ENCODE measurements at places on chromosomes 11 and 22.

DNA sequence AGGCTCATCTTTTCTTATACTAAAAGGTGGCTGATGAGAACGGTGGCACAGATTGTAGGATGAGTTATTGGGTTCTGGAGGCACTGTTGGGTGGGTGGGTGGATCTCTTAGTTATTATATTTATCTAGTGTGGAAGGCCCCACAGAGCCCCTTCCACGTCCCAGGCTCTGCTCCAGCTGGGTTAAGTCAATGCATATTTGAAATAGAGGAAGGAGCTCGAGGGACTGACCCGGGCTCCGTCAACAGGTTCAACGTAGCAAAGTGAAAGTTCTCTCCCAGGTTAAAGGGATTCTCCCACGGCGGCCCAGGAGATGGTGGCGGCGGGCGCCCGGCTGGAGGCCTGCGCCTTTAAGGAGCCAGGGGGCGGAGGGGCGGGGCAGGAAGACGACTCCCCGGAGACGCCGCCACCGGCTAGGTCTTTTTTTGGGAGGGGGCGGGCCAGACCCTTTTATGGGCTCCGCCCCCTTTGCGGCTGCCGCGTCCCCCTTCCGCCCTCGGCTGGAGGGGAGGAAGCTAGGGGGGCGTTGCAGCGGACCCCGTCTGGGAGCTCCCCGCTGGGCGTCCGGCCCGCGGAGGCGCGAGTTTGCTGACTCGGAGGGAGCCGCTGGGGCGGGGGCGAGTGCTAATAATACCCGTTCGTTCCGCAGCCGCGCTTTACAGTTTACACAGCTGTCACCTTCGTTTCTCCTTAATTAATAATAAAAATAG, 1.5 kb upstream of the INPPL1 start:
- peak; percentile 86 for DNase-seq

DNA sequence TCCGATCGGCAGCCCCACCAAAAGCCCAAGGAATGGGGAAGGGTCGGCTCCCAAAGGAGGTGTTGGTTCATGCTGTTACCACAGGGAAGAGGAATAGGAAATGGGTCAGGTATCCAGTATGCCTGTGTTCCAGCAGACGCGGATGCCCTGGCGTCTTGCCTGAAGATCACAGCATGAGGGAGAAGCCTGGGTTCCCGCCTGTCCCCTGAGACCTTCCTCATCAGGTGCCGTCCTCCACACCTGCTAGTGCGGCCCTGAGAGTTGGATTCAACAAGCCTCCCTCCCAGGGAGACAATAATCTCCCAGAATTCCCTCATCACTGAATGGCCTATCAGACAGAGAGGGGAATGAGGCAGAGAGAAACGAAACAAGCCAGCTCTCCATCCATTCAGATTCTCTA, 92.2 kb downstream of the SPATA19 start:
- no peak for DNase-seq

DNA sequence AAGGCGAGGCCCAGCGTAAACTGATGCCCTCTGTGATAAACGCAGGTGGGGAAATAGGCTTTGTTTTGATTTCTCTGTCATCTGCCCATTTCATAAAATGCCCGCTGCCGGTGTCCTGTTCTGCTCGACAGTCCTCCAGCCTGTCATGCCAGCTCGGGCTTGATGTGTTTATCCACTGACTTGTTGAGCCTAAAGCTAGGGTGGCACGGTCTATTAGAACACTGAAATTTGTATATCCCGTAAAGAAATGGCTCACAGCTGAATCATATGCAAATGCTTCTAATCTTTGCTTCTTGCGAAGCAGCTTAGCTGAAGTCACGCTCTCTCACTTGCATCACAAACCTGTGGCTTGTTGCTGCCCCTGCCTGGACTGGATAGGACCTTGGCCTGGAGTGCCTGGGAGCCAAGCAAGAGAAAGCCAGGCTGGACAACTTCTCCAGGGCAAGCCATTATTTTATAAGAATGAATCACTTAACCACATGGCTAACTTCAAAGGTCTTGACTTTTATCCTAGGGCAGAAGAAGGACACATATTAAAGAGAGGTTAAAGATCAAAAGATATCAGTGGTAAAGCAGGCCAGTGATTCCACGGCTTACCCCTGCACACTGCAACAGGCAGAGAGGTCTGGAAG, 33.1 kb downstream of the EHF start:
- DNase-seq, result peak; percentile 80

DNA sequence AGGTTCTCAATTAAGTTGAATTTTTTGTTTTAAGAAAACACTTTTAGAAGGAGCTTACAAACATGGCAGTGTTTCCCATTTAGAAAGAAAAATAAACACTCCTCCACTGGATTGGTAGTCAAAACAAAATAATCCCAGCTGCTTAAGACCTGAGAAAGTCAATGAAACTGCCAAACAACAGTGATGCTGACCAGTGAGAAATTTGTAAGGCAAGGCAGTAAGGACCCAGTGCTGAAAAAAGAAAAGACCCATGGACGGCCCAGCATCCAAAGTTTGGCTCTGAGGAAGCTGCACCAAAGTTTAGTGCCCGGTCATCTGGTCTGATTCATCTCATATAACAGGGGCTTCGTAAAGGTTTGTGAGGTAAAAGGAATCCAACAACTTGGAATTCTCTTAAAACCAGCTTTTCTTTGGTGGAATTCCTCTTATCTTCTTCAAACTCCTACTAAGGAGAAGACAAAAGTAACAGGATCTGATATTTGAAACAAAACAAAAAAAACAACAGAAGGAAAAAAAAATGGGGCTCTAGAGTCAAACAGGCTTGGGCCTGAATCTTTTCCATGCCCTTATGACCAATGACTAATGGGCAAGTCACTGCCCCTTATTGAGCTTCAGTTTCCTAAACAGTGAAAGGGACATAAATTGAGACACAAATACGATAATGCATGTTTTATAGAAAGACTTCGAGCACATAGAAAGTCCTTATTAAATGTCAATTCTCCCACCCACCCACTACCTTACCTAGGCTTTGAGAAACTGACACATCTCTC, 383.0 kb upstream of the NARS2 start:
- no peak for DNase-seq

DNA sequence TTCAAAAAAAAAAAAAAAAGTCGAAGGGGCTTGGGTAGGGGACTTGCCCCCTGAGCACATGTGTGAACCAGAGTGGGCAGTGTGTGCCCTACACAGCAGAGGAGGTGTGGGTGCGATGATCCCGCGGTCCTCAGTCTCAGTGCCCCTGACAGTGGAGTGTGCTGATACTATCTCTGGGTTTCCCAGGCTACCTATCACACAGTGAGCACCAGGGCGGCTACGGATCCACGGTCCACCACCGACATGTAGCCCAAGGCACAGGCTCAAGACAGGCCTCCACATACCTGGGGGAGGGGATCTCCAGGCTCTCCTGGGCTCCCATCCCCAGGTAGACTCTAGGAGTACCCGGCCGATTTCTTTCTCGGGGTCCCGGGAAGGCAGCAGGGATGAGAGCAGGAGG, 9.1 kb downstream of the B3GAT1 start:
- DNase-seq, result no peak

- no peak for DNase-seq
These were observed 276.7 kb upstream of the API5 start for GRCh38 chr11:43035086-43035485.

DNA sequence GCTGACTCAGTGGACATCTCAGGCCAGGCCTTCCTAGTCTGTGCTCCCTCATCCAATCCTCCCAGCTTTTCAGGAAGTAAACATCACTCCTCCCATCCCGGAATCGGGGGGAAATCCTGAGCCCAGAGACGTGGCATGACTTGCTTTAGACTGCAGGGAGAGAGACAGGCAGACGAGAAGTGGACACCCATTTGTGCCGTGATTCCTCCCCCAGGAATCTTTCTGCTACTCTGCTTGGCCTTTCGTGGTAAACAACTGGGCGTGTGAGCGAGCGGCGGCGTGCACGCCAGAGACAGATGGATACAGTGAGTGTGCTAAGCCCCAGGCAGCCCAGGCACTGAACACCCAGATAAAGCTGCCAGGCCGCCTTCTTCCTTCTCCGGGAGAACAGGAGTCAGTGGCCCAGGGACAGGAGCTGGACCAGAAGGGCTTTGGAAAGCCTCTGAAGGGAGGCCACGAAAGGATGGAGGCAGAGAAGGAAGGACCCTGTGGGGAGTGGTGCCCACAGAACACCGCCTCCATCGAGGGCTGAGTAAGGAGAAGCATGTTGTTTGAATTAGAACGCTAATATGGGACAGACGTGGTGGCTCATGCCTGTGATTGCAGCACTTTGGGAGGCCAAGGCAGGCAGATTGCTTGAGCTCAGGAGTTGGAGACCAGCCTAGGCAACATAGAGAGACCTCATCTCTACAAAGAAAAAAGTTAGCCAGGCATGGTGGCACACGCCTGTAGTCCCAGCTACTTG, 53.0 kb upstream of the PRR5 start:
- no peak for DNase-seq

DNA sequence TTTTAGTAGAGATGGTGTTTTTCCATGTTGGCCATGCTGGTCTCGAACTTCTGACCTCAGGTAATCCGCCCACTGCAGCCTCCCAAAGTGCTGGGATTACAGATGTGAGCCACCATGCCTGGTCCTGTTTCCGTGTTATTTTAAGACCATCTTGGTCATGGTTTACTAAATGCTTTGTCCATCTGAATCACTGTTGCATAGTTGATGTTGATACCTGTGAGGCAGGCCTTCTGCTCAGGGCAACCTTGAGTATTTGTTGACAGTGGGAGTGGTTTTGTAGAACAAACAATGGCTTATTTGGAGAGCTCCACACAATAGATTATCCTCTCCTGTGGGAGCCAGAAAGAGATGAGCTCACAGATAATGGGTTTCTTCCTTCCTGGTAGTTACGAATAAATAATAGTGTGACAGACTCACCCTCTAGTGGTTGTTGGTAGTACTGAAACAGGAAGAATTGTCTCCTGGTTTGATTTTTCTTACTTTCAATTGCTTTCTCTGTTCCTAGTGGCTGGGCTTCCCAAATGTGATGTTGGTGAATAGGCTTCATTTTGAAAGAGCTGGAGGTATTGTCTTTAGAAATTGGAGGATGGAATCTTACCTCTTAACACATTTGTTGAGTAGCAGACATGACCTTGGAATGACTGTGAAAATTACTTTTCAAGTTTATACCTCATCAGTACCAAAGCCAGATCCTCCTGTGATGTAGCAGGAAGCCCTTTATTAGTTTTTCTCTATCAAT, 39.0 kb downstream of the CTNND1 start:
- DNase-seq, result peak; percentile 91

GRCh38 chr11:124586238-124586860, 16.6 kb downstream of the OR8A1 start:
- DNase-seq, result peak; percentile 51

DNA sequence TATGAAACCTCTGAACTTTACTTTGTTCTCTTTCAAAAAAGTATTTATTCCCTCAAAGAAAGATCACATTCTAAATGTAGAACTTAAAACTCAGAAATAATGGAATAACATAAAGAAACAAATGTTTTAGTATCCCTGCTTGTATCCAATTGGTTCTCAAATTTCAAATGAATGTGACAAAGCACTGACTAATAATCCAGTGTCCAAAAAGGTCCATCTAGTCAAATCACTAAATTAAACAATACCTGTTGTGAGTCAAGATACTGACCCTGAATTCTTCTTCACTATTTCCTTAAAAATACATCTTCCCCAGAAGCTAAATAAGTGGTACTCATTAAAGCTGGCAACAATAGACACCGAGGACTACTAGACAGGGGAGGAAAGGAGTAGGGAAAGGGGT, 313.1 kb downstream of the SBF2 start:
- no peak for DNase-seq

DNA sequence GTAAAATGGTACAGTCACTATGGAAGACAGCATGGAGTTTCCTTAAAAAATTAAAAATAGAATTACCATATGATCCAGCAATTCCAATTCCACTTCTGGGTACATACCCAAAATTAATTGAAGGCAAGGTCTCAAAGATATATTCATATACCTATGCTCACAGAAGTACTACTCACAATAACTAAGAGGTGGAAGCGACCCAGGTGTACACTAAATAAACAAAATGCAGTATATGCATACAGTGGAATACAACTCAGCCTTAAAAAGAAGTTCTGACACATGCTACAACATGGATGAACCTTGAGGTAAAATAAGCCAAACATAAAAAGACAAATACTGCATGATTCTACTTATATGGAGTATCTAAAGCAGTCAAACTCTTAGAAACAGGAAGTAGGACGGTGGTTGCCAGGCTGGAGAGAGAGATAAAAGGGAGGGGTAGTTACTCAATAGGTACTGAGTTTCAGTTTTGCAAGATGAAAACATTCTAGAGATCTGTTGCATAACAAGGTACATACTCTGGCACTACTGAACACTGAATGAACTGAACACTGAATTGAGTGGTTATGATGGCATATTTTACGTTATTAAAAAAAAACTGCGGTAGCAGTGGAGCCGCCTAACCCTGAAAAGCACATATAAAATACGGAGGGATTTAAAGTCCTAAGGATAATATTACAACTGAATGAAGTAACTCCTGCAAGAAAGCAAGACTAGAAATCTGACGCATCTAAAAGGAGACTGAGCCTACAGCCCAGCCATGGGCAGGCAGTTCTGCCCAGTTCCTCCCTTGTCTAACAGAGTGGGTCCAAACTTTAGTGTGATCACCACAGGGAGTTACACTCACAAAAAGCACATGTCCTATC, 12.8 kb downstream of the DGCR2 start:
- peak; percentile 28 for DNase-seq

- no peak for DNase-seq
These were observed 26.9 kb downstream of the CD82 start for GRCh38 chr11:44592125-44592940.

- no peak for DNase-seq
These were observed 1.2 kb downstream of the CD3E start for GRCh38 chr11:118305726-118306125.

GRCh38 chr22:38272373-38273134, at the start of gene TMEM184B:
TSS of gene TMEM184B (minus strand) at chr22:38273010. CDS start at chr22:38247961, 25,049 bp downstream.
- peak; percentile 49 for DNase-seq

DNA sequence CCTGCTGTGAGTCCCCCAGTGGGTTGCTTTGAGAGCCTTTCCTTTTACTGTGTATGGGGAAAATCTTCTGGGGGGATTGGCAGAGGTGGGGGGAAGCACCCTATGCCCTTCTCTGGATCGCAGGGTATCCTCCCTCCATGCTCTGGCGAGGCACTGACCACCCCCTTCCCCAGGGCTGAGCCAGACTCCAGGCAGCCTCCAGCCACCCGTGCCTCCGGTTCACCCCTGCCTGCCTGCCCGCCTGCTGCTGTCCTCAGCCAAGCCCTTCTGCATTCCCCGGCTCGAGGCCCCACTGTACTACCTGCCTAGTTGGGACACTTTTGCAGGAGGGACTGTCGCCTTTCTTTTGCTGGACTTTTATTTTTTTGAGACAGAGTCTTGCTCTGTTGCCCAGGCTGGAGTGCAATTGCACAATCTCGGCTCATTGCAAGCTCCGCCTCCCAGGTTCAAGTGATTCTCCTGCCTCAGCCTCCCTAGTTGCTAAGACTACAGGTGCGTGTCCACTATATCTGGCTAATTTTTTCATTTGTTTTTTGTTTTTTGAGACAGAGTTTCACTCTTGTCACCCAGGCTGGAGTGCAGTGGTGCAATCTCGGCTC, 23.8 kb upstream of the TP53I11 start:
- DNase-seq, result no peak

DNA sequence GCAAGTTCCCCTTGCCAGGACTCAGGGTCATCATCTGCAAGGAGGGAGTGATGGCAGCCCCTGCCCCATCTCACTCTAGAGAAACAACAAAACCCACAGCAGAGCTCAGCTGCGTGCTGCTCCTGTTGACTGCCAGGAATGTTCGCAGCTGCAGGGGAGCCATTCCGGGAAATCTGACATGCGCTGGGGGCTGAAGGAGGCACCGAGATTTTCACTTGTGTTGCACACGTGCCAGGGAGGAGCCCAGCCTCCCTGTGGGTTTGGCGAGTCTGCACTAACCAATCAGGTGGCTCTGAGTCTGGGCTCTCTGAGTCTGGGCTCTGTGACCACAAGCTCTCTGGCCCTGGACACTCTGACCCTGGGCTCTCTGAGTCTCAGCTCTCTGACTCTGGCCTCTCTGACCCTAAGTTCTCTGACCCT, 10.5 kb downstream of the FGF3 start:
- no peak for DNase-seq
